ENCODE measurements at places on chromosomes 3 and 15. TPM values are rescaled to one million over a fixed set of nuclear protein-coding genes. Genes with fewer than 3 reads are reported as not detected.
A peak's percentile ranks its signal among the peaks of the same experiment; 100 is the strongest.

GRCh38 chr3:142560118-142560517 lies 18.4 kb downstream of the ATR start:
- no peak for DNase-seq
- H3K27ac ChIP-seq, result no peak overlapping the region
- H3K36me3 ChIP-seq, result peaks cover 94% of the 10 kb centered on the region
- no peak overlapping the region for H3K4me3 ChIP-seq
- no peaks in the 10 kb centered on the region for H3K4me1 ChIP-seq

- DNase-seq, result no peak
- H3K4me1 ChIP-seq, result no peaks in the 10 kb centered on the region
- no peak overlapping the region for H3K4me3 ChIP-seq
- H3K27me3 ChIP-seq, result no peaks in the 10 kb centered on the region
- H3K27ac ChIP-seq, result peak overlapping the region; percentile 51
Measured at GRCh38 chr15:41578736-41579383, 19.8 kb downstream of the TYRO3 start.

- H3K27me3 ChIP-seq, result no peaks in the 10 kb centered on the region
- no peak overlapping the region for H3K4me3 ChIP-seq
- no peak for DNase-seq
- H3K36me3 ChIP-seq, result no peaks in the 10 kb centered on the region
- H3K4me1 ChIP-seq, result peaks cover 3% of the 10 kb centered on the region
Measured at GRCh38 chr3:55906896-55907295, 419.8 kb upstream of the WNT5A start.

DNA sequence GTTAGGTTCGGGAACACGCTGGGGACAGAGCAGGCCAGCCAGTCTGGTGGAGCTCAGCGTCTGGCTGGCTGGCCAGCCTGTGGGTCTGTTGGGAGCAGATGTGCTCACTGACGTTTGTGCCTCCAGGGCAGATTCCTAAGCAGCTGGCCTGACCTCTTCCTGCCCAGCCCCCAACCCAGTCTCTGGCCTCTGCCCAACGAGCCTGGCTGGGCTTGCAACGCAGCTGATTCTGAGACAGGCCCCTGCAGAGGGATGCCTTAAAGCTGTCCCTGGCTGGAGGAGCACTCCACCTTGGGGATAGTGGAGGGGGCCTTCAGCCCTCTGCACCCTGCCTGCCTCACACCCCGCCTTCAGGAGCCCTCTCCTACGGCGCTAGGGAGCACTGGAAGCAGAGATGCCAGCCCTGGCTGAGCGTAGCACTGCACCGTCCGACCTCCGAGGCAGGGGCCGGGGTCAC lies 46.0 kb downstream of the KLF13 start:
- H3K36me3 ChIP-seq, result peaks cover 50% of the 10 kb centered on the region
- no peak for DNase-seq
- no peak overlapping the region for H3K4me3 ChIP-seq
- H3K27ac ChIP-seq, result peak overlapping the region; percentile 69
- H3K4me1 ChIP-seq, result peaks cover 92% of the 10 kb centered on the region

DNA sequence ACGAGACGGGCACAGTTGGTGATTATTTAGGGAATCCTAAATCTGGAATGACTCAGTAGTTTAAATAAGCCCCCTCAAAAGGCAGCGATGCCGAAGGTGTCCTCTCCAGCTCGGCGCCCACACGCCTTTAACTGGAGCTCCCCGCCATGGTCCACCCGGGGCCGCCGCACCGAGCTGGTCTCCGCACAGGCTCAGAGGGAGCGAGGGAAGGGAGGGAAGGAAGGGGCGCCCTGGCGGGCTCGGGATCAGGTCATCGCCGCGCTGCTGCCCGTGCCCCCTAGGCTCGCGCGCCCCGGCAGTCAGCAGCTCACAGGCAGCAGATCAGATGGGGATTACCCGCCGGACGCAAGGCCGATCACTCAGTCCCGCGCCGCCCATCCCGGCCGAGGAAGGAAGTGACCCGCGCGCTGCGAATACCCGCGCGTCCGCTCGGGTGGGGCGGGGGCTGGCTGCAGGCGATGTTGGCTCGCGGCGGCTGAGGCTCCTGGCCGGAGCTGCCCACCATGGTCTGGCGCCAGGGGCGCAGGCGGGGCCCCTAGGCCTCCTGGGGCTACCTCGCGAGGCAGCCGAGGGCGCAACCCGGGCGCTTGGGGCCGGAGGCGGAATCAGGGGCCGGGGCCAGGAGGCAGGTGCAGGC lies 318.0 kb downstream of the FGF12 start:
- H3K36me3 ChIP-seq, result no peaks in the 10 kb centered on the region
- H3K27me3 ChIP-seq, result peaks cover 41% of the 10 kb centered on the region
- H3K4me1 ChIP-seq, result peaks cover 5% of the 10 kb centered on the region
- H3K27ac ChIP-seq, result peak overlapping the region; percentile 67
- H3K4me3 ChIP-seq, result peak overlapping the region; percentile 53

GRCh38 chr15:100909565-100909964 lies 9.6 kb upstream of the LRRK1 start:
- no peaks in the 10 kb centered on the region for H3K36me3 ChIP-seq
- no peaks in the 10 kb centered on the region for H3K4me1 ChIP-seq
- peaks cover 5% of the 10 kb centered on the region for H3K27me3 ChIP-seq
- no peak for DNase-seq

PARP16 gene
- 8.8 TPM for total RNA-seq

DNA sequence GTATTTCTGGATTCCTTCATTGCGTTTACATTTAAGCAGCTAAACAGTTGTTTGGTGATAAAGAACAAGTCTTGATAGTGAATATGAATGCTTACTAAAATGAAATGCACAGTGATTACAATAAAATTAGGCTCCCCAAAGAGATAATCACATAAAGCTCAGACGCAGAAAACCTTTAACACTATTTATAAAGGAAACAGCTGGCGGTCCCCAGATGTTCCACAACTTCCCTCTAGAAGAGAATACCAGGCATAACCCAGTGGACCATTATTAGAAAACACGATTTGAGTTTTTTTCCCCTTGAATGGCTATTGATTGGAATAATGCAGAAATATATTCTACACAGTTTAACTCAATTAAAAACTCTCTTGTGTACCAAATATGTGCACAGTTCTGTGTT lies 573.2 kb downstream of the DIPK2A start:
- no peaks in the 10 kb centered on the region for H3K36me3 ChIP-seq
- no peak for DNase-seq
- H3K4me3 ChIP-seq, result no peak overlapping the region
- H3K27ac ChIP-seq, result no peak overlapping the region
- no peaks in the 10 kb centered on the region for H3K4me1 ChIP-seq

All from lower lobe of right lung (tissue), 2 donors.